Stimulated activated CD4-positive, alpha-beta T cell treated with anti-CD3 and anti-CD28 coated beads, Interleukin-1b, Interleukin-23, amount 100 ng/mL, for 1 hour (primary cell): ENCODE measurements at places on chromosomes 2 and 18.

DNA sequence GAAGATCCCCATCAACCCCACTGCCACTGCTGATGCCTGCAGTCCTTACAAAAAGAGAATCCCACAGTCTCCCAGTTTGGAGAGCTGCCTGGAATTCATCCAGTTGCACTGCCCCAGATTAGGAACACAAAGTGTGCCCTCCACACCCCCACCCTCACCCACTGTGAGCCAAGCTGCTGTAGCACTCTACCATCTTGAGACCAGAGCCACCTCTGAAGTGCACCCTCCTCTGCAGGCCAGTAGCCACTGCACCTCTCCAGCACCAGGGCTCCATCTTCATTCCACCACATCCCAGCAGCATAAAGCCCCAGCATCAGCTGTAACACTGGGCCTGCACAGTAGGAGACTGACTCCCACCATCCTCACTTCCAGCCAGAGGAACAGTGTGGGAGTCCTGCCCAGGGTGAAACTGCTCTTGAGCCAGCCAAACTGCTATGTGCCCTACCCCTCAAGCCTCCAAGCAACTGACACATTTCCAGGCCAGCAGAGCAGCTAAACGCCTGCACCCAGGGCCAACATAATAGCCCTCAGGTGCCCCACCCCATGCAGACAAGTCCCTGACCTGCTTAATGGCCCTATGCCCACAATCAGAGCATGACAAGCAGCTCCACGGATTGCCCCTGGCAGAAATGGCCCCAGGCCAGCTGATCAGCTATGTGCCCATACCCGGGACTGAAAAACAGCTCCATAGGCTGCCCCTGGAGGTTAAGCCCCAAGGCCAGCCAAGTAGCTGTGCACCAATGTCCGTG lies 206.0 kb downstream of the ATAD2B start:
- no peak for DNase-seq

DNA sequence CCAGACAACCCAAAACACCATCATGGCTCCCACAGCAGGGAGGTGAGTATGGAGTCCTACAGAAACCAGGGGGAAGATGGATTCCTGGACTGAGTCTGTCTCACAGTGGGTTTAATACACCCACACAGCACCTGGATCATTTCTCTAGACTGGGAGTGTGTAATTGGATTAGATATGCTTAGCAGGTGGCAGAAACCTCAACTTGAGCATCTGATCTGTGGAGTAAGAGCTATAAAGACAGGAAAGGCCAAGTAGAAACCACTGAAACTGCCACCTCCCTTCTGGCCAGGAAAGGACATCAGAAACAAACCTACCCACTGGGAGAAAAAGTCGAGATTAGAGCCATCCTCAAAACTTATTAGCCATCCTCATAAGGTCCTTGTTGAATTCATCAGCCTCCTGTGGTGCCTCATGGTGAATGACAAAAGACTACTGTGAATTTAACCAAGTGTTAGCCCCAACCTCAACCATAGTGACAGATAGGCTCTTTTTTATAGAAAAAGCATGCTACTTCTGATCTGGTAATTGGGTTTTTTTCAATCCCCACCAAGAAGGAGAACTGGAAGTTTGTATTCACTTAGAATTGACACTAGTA lies 28.1 kb upstream of the CHST9 start:
- DNase-seq: no peak

DNA sequence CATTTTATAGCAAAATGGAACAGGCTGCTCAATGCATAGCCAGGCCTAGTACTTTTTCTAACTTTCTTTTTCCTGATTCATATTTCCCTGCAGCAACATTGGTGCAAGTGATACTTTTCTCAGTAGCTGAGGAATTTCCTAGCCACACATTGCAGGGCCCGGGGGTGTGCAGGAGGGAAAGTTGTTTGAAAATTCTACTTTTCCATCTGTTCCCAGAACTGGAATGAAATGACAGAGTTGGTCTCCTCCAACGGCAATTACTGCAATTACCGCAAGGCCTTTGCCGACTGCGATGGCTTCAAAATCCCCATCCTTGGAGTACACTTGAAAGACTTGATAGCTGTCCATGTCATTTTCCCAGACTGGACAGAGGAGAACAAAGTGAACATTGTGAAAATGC lies 50.5 kb downstream of the RASGRP3 start:
- DNase-seq: no peak

GRCh38 chr2:180959787-180960186 lies 20.6 kb upstream of the UBE2E3 start:
- no peak for DNase-seq

DNA sequence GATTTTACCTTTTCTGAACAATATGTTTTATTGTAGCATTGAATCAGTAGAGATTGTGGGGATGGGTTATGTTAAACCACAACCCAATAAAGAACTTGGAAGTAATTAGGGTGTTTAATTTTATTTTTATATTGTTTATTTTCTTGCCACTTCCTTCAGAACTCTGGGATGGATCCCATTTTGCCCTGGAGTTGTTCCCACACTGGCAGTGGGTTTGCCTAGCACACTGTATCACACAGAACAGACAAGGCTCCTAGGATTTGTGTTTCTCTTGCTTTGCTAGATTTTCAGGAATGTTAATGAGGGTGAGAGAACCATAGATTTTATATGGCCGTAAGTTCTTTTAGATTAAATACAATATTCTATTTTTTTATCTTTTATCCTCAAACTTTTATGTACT lies 59.0 kb downstream of the TANK start:
- no peak for DNase-seq

- DNase-seq: no peak
These were observed 222.4 kb upstream of the RBBP8 start for GRCh38 chr18:22710673-22711191.

- no peak for DNase-seq
These were observed 184.7 kb upstream of the GLI2 start for GRCh38 chr2:120550893-120551446.

GRCh38 chr18:8949206-8949605 lies 153.3 kb upstream of the NDUFV2 start:
- DNase-seq: no peak

- no peak for DNase-seq
These were observed 34.8 kb downstream of the GPATCH11 start for GRCh38 chr2:37119157-37119556.

DNA sequence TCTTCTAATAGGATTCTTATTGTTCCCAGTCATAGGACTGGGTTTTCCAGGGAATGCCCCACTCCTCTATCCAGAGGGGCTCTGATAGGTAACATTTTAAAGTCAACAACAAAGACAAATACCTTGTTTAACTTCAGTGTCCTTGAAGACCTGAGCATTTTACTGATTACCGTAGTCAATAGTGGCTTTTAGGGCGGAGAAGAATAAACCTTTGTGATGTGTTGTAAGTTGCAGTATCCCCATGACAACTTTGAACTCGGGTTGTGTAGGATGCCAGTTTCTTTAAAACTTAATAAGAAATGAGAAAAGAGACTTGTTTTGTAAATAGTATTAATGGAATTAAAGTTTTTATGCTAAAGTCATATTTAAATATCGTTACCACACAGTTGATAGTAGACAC lies 6.0 kb downstream of the GATA6 start:
- DNase-seq: no peak

- no peak for DNase-seq
These were observed 22.8 kb upstream of the MYO3B start for GRCh38 chr2:170155022-170155722.

DNA sequence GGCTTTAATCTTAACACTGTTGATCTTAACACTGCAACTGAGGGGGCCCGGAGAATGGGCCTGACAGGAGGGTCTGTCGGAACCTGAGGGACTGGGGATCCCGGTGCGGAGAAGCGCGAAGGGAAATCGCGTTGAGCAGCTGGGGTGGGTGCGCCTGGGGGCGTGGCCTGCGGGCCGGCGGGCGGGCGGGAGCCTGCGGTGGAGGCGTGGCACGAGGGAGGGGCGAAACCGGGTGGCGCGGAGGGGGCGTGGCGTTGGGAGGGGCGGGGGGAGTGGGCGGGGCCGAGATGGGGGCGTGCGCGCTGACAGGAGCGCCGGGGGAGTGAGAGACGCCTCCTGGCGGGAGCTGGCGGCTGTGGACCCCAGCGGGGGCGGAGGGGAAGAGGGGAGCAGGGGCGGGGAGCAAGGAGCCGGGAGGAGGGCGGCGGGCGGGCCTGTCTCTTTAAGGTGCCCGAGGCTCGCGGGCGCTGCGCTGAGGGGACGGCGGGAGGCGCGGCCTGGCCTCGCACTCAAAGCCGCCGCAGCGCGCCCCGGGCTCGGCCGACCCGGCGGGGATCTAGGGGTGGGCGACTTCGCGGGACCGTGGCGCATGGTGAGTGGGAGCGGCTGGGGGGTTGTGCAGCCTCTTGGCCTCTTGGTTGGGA lies at the start of gene TWSG1:
Gene TWSG1, plus strand, starts transcription at position 445 of the 644 bp plus-strand sequence. CDS start 2,457 bp downstream, outside the sequence.
- peak; percentile 84 for DNase-seq

DNA sequence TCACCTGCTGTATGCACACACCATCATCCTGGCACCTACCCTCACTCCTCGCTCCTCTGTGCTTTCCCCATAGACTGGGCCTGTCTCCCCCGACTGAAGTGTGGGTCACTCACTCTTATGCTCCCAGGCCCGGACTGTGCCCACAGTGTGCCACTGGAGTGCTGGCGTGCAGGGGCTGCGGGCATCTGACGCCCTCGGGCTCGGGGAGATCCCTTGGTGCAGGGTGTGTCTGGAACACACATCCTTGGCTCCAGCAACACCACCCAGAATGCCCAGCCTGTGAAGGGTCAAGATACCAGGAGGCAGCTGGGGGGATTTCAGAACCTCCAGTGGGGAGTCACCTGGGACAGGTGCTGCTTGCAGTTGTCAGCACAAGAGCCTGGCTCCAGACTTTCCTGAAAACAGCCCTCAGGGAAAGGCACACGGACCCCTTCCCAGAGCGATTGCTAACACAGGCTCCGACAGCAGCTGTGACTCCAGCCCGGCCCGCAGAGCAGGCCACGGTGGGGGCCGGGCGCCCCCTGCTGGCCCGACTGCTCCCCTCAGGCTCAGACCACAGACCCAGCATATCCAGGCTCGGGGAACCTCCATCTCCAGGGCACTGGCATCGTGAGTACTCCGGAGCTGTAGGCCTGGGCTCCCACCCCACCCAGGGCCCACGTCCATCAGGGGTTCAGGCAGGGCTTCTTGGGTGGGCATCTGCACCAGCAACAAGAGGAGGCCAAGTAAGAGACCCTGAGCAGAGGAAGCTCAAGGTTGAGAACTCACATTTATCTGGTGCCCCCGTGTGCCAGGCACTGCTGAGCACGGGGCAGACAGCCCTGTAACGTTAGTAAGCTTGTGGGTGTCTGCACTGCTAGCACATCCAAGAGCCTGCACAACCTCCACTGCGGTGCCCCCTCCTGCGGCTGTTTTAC lies 8.6 kb downstream of the HS1BP3 start:
- peak; percentile 64 for DNase-seq

- DNase-seq: no peak
These were observed 362.3 kb downstream of the FIGN start for GRCh38 chr2:163373496-163373895.

DNA sequence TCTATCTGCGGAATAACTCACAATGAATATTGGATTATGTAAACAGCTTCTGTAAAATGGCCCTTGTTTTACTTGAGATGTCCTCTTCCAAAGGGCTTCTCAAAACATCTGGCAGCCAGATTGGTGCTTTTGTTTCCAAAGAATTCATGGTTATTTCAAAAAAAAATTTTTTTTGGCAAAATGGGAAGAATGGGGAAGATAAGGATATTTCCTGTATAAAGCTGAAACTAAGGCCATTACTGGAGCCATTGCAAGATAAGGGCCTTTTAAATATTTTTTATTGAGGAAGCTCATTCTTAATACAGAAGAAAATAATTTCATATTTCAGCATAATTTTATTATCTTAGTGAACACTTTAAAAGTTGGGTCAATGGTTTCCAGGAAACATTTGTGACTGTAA lies 259.1 kb downstream of the GALNT13 start:
- no peak for DNase-seq
